Activated CD4-positive, alpha-beta T cell treated with anti-CD3 and anti-CD28 coated beads, Interleukin-2, amount 50 U/mL, for 48 hours (primary cell): ENCODE measurements at places on chromosomes 3 and 15.
A peak's percentile ranks its signal among the peaks of the same experiment; 100 is the strongest.

DNA sequence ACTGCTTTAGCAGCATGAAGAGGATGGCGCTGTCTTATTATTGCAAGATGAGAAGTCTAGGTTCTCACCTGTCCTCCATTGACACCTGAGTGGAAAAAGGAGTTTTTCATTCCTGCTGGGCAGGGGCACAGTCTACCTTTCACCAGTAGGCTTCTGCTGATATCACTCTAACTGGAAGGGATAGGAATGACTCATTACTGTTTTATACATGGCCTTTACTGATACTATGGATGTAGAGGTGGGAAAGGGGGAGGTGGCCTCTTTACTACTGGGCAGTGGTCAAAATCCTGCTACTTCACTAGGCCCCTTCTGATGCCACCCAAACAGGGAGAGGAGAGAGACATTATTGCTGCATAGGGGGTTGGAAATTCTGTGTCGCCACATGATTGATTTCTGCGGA lies 97.8 kb downstream of the BBX start:
- DNase-seq: no peak

DNA sequence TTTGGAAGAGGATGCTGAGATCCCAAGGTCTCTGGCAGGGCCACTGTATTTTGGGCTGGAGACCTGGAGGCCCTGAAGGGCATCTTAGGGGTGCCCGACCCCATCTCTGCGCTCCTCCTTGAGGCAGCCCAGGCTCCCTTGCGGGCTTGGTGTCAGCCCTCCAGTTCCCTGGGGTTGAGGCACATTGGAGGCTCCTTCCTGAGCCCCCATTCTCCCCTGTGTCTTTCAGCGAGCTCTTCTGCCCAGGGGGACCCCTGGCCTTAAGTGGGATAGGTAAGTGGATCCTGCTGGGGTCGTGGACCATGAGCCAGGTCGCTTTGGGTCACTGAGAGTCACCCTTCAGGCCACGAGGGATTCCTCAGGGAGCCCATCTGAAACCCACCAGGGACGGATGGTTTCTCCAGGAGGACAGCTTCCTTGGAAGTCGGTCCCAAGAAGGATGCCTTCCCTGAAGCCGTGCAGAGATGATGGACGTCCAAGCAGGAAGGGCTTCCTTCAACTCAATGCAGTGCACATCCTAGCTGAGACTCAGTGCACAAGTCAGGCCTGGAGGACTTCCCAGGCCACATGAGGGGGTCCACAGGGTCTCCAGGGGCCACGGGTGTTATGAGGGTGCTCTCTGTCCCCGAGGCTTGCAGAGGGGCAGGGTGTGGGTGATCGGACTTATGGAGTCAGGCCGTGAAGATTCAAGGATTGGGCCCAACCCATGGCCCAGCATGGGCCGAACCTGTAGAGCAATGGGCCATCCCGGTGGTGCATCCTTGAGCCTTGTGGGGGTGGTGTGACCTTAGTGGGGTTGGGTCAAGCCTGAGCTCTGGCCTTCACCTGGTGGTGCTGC lies 224.3 kb downstream of the SNRPN start:
- no peak for DNase-seq

GRCh38 chr3:112027826-112028225 lies 6.7 kb upstream of the TMPRSS7 start:
- no peak for DNase-seq

GRCh38 chr3:189985948-189986347 lies 134.7 kb downstream of the P3H2 start:
- no peak for DNase-seq

DNA sequence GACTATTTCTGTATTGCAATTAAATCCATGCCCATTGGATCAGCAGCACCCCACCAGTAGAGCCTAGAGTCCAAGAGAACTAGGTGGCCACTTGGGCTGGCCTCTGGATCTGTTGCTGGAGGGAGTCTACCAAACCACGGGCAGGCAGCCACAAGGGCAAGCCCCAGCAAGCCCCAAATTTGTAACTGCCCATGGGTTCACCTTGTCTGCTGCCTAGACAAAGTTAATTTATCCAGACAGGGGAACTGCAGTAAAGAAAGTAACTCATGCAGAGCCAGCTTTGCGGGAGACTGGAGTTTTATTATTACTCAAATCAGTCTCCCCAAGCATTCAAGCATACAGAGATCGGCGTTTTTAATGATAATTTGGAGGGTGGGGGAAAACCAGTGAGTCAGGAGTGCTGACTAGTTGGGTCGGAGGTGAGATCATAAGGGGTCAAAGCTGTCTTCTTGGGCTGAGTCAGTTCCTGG lies 74.0 kb upstream of the TERB2 start:
- peak; percentile 67 for DNase-seq

GRCh38 chr15:40790718-40791117 lies 16.2 kb upstream of the ZFYVE19 start:
- no peak for DNase-seq

DNA sequence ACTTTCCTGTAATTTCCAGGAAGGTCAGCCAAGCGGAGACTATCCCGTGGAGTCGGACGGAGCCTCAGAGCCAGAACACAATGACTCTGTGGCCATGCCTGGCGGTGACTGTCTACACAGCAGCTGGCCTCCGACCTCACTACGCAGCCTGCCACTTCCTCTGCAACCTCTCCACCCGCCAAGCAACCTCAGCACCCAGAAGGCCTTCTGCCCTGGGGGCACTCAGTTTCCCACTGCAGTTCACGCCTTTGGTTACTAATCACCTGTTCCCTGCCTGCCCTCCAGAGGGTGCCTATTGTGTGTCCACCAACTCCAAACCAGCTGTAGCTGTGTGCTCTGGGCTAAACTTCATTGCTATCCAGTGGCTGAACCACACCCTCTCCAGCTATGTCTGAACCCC lies 44.0 kb downstream of the TM2D3 start:
- no peak for DNase-seq

- DNase-seq: no peak
Observed at GRCh38 chr3:41710646-41711388, 251.1 kb downstream of the ULK4 start.

DNA sequence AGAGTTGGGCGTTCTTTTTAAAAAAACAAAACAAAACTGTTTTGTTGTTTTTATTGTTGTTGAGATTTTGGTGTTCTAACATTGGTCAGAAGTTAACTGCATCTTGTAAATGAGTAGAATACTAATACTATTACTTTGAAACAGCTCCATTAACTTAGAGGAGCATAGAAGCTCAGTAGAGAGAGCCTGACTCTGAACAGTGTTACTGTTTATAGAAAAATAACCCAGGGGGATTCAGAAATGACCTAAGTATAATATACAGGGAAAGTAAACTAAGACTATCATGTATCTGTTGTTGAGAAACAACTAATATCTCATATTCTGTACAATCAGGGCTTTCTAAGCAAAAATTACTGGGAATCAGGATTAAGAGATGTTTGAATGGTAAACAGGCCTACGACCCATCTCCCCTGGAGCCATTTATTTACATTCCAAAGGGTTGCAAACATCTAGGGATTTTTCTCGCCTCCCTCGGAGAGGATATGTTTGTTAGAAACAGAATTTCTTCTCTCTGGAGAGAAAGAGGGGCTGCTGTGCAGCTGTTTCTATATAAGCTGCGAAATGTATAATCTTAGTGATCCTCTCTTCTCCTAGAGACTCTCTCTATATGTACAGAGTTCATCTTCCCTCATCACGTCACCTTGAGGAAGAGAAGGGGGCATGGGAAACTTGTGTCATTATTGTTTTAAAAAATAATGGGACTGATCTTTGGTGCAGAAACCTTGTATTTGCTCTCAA lies 827.5 kb upstream of the DPPA4 start:
- DNase-seq: no peak

DNA sequence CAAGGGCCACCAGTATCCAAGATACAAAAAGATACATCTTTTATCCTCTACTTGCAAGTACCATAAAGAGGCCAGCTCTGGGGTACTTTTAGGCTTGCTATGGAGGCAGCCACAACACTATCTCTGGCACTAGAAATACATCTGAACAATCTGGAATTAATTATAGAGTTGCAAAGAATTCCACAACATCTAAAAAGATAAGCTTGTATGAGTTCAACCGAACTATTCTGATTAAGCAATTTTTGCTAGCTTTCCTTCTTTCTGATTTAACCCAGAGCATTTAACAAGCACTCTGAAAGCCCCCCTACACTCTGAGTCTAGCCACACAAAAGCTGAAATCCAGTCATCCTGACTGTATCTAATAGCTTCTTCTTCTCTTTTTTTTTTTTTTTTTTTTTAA lies 95.4 kb downstream of the FRMD5 start:
- no peak for DNase-seq

- DNase-seq: no peak
Observed at GRCh38 chr15:44490622-44491021, 46.3 kb upstream of the EIF3J start.
